MV-4-11 (cell line): ENCODE measurements at places on chromosomes 4 and X.

DNA sequence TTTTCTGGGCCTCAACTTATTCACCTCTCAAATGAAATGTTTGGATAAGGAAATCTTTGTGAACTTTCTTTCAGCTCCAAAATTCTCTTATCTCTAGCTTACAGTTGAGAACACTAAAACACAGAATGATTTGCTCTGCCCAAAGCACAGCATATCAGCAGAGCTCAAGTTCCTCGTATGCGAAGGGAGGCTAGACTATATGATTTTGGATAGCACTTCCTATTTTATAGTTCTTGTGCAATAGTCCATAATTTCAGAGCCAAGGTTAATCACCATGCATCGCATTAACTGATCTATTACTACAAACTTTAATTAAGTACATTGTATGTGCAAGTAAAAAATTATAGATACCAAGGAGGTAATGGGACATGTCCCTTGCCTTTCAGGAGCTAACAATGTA is 27.0 kb upstream of the KLHL13 start:
- DNase-seq = peak; percentile 14

- DNase-seq = no peak
Measured at GRCh38 chr4:38004887-38005286, 44.7 kb downstream of the PTTG2 start.

DNA sequence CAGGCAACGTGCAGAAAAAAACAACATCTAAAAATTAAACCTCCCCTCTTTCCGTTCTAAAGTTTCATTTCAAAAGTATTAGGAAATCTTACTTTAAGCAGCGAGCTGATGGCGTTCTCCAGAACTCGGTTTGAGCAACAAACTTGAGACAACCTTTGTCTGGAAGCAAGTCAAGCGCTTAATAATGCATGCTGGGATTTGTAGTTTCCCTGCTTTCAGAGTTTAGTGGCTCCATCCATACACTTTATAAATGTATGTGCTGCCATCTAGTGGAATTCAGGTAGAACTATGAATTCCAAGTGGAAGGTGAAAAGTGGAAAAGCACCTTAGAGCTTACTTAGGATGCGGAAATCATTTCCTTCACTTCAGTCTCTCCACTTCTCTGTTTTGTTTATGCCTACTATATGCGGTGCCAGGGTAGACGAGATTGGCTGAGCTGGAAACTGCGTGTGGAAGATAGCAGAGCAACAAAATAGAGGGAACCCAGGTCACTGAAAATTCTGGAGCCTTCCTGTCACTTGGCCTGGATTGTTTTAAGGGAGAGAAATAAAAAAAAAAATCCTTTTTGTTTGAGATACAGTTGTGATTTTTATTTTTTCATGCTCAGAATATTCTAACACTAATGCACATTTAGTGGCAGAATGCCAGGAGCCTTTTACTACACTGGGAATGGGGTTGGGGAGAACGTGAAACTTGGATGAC is at the start of gene BDH2:
BDH2 (minus strand) TSS at position 144 of the 702 bp plus-strand sequence. CDS start 3,580 bp downstream, outside the sequence.
- DNase-seq = peak; percentile 90

- no peak for DNase-seq
Measured at GRCh38 chr4:72886602-72887001, 182.9 kb downstream of the COX18 start.

DNA sequence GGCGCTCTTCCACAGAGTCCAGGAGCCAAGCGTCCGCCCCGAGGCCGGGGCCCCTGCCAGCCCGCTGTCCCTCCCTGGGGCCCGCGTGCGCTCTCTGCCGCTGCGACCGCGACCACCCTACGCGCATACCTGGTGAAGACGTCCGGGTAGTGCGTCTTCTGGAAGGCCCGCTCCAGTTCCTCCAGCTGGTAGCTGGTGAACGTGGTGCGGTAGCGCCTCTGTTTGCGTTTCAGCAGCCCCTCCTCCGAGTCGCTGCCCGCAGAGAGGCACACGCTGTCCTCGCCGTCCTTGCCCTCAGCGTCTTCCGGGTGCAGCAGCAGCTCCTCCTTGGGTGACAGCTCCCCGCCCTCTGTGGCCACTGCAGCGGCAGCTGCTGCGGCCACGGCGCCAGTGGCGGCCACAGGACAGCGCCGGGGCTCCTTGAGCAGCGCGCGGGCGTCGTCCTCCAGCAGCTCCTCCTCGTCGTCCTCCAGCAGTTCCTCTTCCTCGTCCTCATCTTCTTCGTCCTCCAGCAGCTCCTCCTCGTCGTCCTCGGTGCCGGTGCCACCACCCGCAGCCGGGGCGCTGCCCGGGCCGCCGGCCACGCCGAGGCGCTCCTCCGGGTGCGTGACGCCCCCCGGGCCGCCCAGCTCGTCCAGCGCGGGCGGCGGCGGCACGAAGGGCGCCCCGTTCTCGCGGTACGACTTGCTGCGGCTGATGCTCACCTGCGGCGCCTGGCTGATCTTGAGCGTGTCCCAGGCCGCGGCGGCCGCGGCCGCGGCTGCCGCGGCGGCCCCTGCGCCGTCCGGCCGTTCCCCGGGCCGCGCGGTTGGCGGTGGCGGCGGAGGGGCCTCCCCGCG is 2.8 kb downstream of the ARX start:
- no peak for DNase-seq

DNA sequence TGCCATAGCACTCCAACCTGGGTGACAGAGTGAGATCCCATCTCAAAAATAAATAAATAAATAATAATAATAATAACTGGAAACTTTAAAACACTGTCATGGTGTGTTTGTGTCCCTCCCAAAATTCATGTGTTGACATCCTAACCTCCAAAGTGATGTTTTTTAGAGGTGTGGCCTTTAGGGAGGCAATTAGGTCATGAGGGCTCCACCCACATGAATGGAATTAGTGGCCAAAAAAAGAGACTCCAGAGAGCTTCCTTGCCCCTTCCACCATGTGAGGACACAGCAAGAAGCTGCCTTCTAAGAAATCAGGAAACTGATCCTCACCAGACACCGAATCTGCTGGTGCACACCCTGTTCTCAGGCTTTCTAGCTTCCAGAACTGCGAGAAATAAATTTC is 23.8 kb upstream of the RAPGEF2 start:
- no peak for DNase-seq

GRCh38 chrX:79336869-79337815 is 30.0 kb downstream of the ITM2A start:
- no peak for DNase-seq

GRCh38 chrX:98523026-98523425 is 1639.3 kb downstream of the RPA4 start:
- DNase-seq = no peak

- peak; percentile 39 for DNase-seq
Measured at GRCh38 chr4:38562751-38563198, 101.2 kb upstream of the KLF3 start.

DNA sequence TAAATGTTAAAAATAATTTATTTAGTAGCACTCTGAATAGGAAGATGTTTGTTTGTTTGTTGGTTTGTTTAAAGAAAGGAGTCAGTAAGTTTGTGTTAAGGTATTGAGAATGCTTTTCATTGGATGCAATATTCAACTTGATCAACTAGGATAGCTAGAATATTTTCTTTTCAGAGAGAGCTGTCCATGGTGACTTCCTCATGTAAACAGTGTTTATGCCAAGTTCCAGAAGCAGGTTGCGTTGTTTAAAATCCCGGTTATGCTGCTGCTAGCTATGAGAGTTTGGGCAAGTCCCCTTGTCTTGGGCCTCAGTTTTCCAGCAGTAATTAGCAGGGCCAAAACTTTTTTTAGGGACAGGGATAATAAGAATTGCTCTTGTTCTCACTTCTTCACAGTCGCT is 876.2 kb upstream of the HS3ST1 start:
- no peak for DNase-seq

DNA sequence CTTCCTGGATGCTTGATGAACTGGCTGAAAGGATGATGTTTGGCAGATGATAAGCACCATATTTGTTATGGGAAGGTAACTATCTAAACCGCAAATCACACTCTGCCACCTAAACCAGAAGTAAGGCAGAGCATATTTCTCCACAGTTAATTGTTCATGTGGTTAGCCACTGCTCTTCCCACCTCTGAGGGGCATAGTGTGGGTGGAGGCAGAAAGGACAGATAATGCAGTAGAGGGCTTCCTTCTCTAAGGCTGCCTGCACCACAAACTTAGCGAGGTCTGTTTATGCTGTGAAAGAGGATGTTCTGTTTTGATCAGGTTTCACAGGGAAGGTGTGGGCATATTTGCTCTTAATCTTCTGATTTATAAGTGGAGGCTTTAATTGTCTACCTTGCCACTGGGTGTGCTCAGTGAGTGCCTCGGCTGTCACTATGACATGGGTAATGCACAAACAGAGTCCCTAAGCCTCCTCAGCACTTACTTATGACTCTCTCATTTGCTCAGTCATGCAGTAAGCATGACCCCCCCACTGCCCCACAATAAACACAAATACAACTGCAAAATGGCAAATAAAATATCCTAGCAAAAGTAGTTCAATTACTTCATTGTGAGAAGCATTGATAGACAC is 401.0 kb downstream of the TMA16 start:
- no peak for DNase-seq

DNA sequence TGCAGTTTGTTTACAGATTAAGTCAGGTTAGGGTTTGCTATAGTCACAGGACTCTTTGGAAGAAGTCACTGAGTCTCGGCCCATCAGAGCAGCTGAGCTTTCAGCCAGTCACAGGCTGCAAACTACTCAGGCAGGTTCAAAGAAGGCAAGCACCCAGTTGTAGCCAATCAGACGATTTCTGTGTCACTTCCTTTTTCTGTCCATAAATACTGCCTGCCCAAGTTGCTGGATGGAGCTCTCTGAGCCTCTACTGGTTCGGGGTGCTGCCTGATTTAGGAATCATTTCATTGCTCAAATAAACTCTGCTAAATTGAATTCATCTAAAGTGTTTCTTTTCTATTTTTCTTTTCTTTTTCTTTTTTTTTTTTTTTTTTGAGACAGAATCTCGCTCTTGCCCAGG is 7.3 kb upstream of the SH3BP2 start:
- peak; percentile 87 for DNase-seq

DNA sequence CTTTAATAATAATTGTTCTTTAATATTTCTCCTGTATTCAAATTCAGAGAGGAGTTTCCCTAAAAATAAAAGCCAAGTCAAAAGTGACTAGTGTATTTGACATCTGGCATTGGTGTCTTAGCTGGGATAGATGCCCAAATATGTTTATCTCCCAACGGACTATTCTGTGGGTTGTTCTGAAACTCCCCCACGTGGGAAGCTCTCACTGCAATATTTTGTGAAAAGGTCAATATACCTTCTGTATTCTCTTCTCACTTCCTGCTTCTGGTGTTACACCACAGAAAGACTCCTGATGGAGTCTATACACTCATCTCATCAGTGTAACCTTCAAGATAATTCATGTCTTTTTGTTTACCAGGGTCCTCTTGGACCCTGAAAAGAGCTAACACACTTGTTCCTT is 2052.8 kb upstream of the TENM3 start:
- DNase-seq = peak; percentile 30

- DNase-seq = peak; percentile 18
Measured at GRCh38 chrX:135973025-135973547, 702 bp downstream of the MMGT1 start.

DNA sequence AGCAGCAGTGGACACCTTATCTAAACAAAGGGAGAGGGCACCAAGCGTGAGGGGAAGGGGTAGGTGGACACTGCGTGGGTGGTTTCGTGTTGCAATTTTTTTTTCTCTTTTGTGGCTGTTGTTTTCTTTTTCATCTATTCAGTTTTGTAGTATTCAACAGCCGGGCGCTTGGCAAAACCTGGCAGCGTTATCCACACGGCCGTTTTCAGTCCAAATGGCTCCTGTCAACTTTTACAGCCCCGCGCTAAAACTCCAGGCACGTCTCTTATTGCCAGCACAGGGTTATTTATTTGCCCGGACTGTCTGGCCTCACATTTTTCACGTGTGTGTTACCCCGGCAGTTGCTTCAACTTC is 192.2 kb downstream of the BCOR start:
- peak; percentile 48 for DNase-seq

GRCh38 chrX:104307341-104307740 is 52.6 kb upstream of the ESX1 start:
- DNase-seq = no peak

GRCh38 chr4:184409911-184410692 is 64.2 kb downstream of the IRF2 start:
- no peak for DNase-seq

DNA sequence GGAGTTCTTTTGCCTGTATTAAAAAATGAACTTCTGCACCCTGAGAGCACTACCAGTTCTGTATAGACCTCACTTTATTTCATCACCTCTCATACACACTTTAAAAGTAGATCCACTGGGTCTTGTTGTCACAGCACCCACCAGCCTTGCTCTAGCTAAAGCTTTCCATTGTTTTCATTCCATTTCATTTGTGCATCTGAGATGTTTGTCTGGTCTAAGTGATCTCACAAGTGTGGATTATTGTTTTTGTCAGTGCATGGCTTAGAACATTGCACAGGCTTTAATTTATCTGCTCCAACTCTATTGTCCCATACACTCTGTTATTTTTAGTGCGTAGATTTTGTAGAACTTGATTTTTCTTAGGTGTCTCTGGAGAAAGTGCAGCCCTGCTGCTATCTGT is 1157.5 kb upstream of the PABPC4L start:
- DNase-seq = no peak

GRCh38 chrX:9668537-9668936 is 97.1 kb downstream of the GPR143 start:
- no peak for DNase-seq

- no peak for DNase-seq
Measured at GRCh38 chr4:145589916-145590702, 29.1 kb upstream of the MMAA start.

DNA sequence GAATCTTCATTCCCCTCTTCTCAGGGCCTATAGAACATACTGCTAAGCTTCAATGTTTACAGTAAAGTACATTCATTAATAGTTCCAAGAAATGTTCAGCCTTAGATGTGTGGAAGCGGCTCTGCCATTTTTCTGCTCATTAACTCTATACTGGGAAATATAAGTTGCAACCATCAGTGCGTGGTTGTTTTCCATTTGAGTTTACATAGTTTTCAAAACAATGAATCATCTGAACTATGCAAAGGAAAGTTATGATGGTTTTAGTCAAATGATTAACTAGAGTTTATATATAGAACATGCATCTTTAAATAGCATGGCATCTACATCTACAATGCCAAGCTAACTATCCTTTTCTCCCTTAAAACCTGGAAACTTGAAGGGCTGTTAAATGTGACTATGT is 29.6 kb downstream of the LEF1 start:
- DNase-seq = no peak

- DNase-seq = no peak
Measured at GRCh38 chrX:15410430-15410829, 26.2 kb upstream of the VEGFD start.

- no peak for DNase-seq
Measured at GRCh38 chr4:124740501-124740900, 28.0 kb upstream of the ANKRD50 start.

- no peak for DNase-seq
Measured at GRCh38 chrX:153190381-153190780, 11.3 kb downstream of the MAGEA1 start.

- DNase-seq = no peak
Measured at GRCh38 chrX:32804034-32804433, 407.3 kb downstream of the DMD start.

GRCh38 chr4:8739317-8739716 is 132.3 kb downstream of the HMX1 start:
- no peak for DNase-seq

DNA sequence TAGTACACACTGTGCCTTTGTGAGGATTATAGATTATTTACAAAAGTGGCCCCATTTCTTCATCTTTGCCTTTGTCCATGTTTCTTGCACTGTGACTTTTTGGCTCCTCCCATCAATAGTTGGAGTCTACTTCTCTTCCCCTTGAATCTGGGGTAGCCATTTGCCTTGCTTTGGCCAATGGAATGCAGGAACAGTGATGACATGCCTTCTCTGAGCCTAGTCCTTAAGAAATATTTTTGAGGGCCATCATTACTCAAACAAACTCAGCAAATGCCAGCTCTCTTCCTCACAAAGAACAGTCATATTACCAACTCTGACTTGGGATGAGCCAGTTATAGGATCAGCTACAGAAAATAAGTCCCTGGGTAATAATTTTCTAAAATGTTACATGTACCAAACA is 189.6 kb downstream of the FRMPD4 start:
- no peak for DNase-seq
